ENCODE measurements at places on chromosomes 16 and 17. TPM values are rescaled to one million over a fixed set of nuclear protein-coding genes. Genes with fewer than 3 reads are reported as not detected.

DNA sequence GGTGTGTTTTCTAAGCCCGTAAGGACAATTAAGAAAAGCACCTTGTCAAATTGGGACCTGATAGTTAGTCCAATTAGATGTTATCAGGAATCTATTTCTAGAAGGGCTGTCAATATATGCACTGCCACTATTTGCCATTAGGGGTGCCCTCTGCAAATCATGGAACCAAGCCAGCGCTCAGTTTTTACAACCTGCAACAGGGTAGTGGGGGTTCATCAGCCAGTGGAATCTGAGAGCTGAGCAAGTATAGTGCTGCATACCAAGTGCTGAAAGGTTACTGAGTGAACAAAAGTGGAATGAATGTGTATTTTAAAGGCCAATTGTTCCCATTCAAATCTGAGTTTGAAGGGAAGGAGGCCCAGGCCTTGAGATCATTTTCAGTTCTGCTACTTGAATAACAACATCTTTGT, 10.4 kb downstream of the PRR11 start:
- no peaks in the 10 kb centered on the region for H3K36me3 ChIP-seq
- DNase-seq, result peak; percentile 73
- H3K4me1 ChIP-seq, result peaks cover 4% of the 10 kb centered on the region
- H3K4me3 ChIP-seq, result no peak overlapping the region

- H3K36me3 ChIP-seq, result no peaks in the 10 kb centered on the region
- H3K27ac ChIP-seq, result peak overlapping the region; percentile 47
- DNase-seq, result no peak
- H3K4me1 ChIP-seq, result peaks cover 56% of the 10 kb centered on the region
- no peak overlapping the region for H3K4me3 ChIP-seq
- H3K27me3 ChIP-seq, result no peaks in the 10 kb centered on the region
Measured at GRCh38 chr17:81420769-81421462, 25.7 kb downstream of the BAHCC1 start.

GRCh38 chr16:17529982-17530760, 59.4 kb upstream of the XYLT1 start:
- DNase-seq, result no peak
- H3K36me3 ChIP-seq, result no peaks in the 10 kb centered on the region
- H3K27me3 ChIP-seq, result no peaks in the 10 kb centered on the region
- H3K4me3 ChIP-seq, result no peak overlapping the region

GRCh38 chr17:44121997-44122815, 1.2 kb downstream of the HDAC5 start:
- DNase-seq, result no peak
- no peaks in the 10 kb centered on the region for H3K27me3 ChIP-seq
- peak overlapping the region; percentile 99 for H3K4me3 ChIP-seq

DNA sequence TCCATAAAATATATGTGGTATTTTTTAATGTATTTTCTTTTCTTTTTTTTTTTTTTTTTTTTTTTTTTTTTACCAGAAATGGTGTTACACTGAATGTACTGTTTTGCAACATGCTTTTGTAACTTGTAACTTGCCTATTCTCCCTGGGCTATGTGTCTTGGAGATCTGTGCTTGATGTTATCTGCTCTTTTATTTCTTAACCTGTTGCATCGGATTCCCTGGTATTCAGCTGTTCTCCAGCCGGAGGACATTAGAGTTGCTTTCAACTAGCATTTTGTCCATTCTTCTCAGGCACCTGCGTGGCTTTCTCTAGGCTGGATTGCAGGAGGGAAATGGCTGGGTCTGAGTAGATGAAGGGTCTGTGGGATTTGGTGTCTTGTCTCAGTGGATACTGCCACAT, 47.4 kb downstream of the KATNIP start:
- no peaks in the 10 kb centered on the region for H3K36me3 ChIP-seq
- DNase-seq, result no peak
- no peak overlapping the region for H3K4me3 ChIP-seq
- H3K4me1 ChIP-seq, result no peaks in the 10 kb centered on the region
- no peaks in the 10 kb centered on the region for H3K27me3 ChIP-seq

GRCh38 chr16:54317101-54317611, 30.6 kb upstream of the IRX3 start:
- no peak overlapping the region for H3K4me3 ChIP-seq
- no peak for DNase-seq
- no peaks in the 10 kb centered on the region for H3K27me3 ChIP-seq
- no peak overlapping the region for H3K27ac ChIP-seq
- no peaks in the 10 kb centered on the region for H3K4me1 ChIP-seq
- no peaks in the 10 kb centered on the region for H3K36me3 ChIP-seq

DNA sequence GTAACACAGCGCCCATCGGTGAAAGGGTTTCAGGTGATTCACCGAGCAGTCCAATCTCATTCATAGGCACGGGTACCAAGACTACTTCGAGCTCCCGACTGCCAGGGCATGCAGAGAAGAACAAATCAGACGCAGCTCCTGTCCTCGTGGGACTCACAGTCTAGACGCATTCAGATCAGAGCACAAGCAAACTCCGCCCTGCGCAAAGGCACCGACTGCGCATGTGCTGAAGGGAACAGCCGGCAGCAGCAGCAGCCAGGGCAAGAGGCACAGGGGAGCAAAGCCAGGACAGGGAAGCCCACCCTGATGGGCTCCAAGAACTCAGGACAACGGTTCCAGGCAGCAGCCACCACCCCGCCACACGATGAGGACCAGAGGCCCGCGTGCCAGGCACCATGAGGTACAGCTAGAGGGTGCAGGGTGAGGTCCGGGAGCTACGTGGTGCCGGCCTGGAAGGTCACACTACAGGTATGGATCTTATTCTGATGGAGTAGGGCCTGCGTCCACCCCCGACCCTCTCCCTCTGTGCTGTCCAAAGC, 315.7 kb downstream of the FOXL1 start:
- peak; percentile 49 for DNase-seq
- no peaks in the 10 kb centered on the region for H3K27me3 ChIP-seq
- H3K36me3 ChIP-seq, result no peaks in the 10 kb centered on the region
- H3K27ac ChIP-seq, result no peak overlapping the region

GRCh38 chr17:46818316-46818928, at the start of gene WNT3:
TSS of gene WNT3 (minus strand) at chr17:46818692. CDS start at chr17:46818597, 95 bp downstream.
- peak within 1 kb of the TSS; percentile 18 for H3K4me3 ChIP-seq
- H3K36me3 ChIP-seq, result no peaks in the 10 kb centered on the region
- H3K4me1 ChIP-seq, result peaks cover 13% of the 10 kb centered on the region
- H3K27me3 ChIP-seq, result no peaks in the 10 kb centered on the region
- peak; percentile 45 for DNase-seq

GRCh38 chr16:67034487-67034886, 5.5 kb downstream of the CBFB start:
- no peaks in the 10 kb centered on the region for H3K36me3 ChIP-seq
- H3K27me3 ChIP-seq, result no peaks in the 10 kb centered on the region
- no peak overlapping the region for H3K27ac ChIP-seq

DNA sequence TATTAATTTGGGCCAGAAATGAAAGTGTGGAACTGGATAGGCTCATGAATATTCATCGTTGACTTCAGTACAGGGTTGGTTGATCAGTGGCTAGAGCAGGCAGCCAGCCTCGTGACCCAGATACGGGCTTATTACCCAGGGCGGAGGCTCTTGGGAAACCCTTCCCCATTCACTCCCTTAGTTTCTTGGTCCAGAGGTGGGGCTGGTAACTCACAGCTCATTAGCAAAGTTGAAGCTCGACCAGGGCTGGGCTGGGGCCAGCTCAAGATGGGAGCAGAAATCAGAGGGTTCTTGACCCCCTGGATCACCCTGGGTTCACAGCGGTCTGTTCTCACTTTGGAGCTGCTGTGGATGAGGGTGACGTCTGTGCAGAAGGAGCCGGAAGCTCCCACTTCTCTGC, 44.6 kb upstream of the GSE1 start:
- no peak overlapping the region for H3K4me3 ChIP-seq
- H3K4me1 ChIP-seq, result peaks cover 40% of the 10 kb centered on the region
- peak; percentile 65 for DNase-seq
- no peak overlapping the region for H3K27ac ChIP-seq
- H3K27me3 ChIP-seq, result no peaks in the 10 kb centered on the region

GRCh38 chr16:20734782-20735181, 6.8 kb downstream of the THUMPD1 start:
- H3K4me1 ChIP-seq, result peaks cover 28% of the 10 kb centered on the region
- DNase-seq, result no peak
- no peaks in the 10 kb centered on the region for H3K36me3 ChIP-seq

DNA sequence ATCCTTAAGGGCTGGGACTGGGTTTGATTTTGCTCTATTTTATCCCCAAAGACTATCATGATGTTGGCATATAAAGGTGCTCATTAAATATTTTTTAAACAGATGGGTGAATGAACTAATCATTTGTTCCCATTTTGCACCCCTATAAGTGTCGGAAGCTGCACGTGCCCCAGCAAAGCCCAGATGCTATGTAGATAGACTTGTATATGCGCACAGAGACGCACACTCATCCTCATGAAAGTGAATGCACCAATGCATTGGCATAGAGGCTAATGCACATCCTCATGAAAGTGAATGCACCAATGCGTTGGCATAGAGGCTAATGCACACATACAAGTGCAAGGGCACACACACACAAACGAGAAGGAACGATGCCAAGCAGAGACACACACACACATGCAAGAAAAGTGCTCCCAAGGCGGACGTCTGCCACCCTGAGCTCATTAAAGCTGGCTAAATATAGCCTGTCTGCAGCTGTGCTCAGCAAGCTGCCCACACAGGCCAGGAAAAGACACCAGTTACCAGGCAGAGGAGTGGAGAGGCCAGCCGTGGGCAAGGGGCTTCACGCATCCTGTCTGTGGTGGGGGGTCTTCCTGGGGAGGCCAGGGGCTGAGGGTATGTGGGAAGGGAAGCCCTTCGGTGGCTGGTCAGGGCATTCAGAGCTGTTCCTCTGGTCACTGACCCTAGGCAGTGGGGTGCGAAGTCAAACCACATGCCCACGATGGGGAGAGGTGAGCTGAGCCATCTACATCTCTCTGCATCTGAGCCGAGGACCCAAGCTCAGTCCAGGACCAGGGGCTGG, 52.6 kb downstream of the PIMREG start:
- H3K36me3 ChIP-seq, result no peaks in the 10 kb centered on the region
- no peak for DNase-seq
- H3K27me3 ChIP-seq, result no peaks in the 10 kb centered on the region
- no peak overlapping the region for H3K27ac ChIP-seq

DNA sequence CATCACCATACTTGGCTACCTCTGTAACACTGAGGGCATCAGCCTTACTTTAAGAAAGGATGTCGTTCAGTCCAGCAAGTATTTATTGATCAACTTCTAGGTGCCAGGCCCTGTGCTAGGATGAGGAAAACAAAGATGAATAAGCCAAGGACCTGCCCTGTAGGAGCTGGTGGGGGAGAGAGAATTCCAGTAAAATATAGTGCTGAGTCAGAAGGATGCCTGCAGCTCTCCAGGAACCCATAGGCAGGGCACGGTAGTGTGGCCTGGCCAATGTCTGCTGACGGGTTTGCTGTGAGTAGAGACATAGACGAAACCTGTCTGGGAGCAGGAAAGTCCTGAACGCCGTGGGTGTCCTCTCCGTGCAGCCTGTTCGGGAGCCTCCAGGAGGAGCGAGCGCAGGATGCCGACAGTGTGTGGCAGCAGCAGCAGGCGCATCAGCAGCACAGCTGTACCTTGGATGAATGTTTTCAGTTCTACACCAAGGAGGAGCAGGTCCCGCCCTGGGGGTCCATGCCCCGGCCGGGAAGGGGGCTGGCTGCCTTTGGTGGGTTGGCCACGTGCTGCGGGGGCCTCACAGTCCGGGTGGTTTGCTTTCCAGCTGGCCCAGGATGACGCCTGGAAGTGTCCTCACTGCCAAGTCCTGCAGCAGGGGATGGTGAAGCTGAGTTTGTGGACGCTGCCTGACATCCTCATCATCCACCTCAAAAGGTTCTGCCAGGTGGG, 55.6 kb downstream of the USP43 start:
- H3K27me3 ChIP-seq, result no peaks in the 10 kb centered on the region
- H3K27ac ChIP-seq, result no peak overlapping the region
- DNase-seq, result no peak

GRCh38 chr16:62272035-62272434, 235.8 kb upstream of the CDH8 start:
- DNase-seq, result no peak
- no peak overlapping the region for H3K27ac ChIP-seq
- H3K4me3 ChIP-seq, result no peak overlapping the region
- H3K36me3 ChIP-seq, result no peaks in the 10 kb centered on the region
- no peaks in the 10 kb centered on the region for H3K4me1 ChIP-seq

GRCh38 chr17:8995711-8996110, 25.6 kb upstream of the NTN1 start:
- no peaks in the 10 kb centered on the region for H3K36me3 ChIP-seq
- H3K27ac ChIP-seq, result no peak overlapping the region
- DNase-seq, result no peak
- no peaks in the 10 kb centered on the region for H3K27me3 ChIP-seq
- H3K4me3 ChIP-seq, result no peak overlapping the region

- no peaks in the 10 kb centered on the region for H3K27me3 ChIP-seq
- no peak overlapping the region for H3K27ac ChIP-seq
- no peak overlapping the region for H3K4me3 ChIP-seq
- H3K4me1 ChIP-seq, result no peaks in the 10 kb centered on the region
- H3K36me3 ChIP-seq, result no peaks in the 10 kb centered on the region
Measured at GRCh38 chr17:46826116-46826515, 7.6 kb upstream of the WNT3 start.

DNA sequence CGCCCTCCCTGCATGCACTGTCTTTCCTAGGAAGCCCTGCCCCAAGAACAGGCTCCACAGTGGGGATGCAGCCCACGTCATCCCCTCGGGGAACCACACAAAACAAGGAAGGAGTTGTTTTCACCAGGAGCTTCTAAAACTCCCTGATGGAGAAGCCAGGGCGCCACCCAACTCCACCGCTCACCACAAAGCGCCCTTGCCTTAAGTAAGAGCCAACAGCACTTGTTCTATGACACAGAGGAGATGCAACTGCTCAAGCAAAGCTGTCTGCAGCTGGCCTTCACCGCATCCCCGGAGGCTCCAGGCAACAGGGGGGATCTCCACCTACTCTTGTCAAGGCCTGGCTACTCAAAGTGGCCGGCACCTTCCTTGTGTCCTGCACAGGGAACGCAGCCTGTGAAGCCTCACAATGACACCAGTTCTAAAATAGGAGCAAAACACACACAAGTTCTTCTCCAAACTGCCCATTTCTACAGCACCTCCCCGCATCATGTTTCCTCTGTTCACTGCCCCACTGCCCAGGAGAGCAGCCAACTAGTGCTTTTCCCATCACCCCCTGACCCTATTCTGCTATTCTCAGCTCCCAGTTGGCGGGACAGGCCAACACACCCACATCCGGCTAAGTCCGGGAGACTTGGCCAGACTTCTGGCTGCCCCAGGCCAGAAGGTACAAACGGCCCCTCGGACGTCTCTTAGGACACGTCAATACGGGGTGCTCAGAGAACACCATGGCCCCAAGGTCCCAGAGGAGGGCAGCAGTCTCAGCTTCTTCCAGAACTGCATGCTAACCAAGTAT, 24.2 kb downstream of the MPG start:
- H3K36me3 ChIP-seq, result no peaks in the 10 kb centered on the region
- no peak overlapping the region for H3K4me3 ChIP-seq
- H3K27me3 ChIP-seq, result no peaks in the 10 kb centered on the region
- H3K27ac ChIP-seq, result no peak overlapping the region
- peaks cover 10% of the 10 kb centered on the region for H3K4me1 ChIP-seq
- DNase-seq, result peak; percentile 64

- no peak overlapping the region for H3K4me3 ChIP-seq
- no peaks in the 10 kb centered on the region for H3K27me3 ChIP-seq
- no peaks in the 10 kb centered on the region for H3K36me3 ChIP-seq
- H3K27ac ChIP-seq, result peak overlapping the region; percentile 37
- H3K4me1 ChIP-seq, result peaks cover 10% of the 10 kb centered on the region
- DNase-seq, result no peak
Measured at GRCh38 chr17:55576237-55576995, 65.2 kb upstream of the SMIM36 start.

Gene THRA
- 41.2 TPM for polyA plus RNA-seq

Gene LRRC75A
- 39.1 TPM for polyA plus RNA-seq

Gene MYH2
- 3.3 TPM for polyA plus RNA-seq

Gene PERCC1
- not detected for polyA plus RNA-seq

Gene VTN
- 6.5 TPM for polyA plus RNA-seq

Gene KCNG4
- not detected for polyA plus RNA-seq

Gene GPR179
- 0.61 TPM for polyA plus RNA-seq

Data from testis (tissue), 5 donors.